Small intestine (tissue), 16 donors: ENCODE measurements at places on chromosomes 3 and 15.
A peak's percentile ranks its signal among the peaks of the same experiment; 100 is the strongest.

- peak; percentile 44 for DNase-seq
These were observed 206.9 kb downstream of the KLHL25 start for GRCh38 chr15:85587707-85588411.

DNA sequence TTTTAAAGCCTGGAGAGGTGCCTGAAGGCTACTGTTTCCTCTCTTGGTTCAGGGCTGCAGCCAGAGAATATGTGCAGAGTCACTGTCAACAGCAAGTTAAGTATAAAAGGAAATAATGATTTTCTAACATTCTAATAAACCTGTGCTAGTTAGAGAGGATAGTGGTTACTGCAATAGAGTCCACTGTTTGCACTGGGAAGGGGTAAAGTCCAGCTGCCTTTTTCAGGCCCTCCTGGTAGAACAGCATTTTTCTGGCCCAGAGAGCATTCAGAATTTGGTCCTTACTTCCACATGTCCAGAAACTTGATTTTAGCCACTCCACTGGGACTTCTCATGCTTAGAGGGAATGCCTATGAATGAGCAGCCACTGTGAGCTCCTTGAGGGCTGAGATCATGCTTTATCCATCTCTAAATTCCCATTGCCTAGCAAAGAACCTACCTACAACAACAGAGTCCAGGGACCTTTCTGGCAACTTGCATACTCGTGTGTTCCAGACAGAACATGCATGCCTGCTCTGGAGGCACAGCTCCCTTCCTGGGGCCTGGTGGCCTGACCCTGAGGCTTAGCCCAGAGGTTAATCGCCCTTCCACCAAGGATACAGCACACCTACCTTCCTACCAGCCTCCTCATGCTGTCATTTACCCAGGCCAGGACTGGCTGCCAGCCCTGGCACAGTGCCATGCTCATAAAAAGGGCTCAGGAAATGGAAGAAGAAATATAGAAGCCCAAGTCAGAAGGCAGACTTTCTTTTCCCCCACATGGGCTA is 50.3 kb upstream of the ATP13A3 start:
- DNase-seq, result peak; percentile 84

GRCh38 chr3:38950581-38950980 is 101.2 kb downstream of the SCN11A start:
- DNase-seq, result no peak

DNA sequence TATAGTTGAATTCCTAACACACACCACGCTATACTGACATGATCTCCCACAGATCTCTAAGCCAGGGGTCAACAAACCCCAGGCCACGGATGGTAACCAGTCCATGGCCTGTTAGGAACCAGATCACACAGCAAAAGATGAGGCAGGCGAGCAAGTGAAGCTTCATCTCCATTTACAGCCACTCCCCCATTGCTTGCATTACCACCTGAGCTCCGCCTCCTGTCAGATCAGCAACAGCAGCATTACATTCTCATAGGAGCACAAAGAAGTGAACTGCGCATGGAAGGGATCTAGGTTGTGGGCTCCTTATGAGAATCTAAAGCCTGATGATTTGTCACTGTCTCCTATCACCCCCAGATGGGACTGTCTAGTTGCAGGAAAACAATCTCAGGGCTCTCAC is 2.7 kb downstream of the PDCD7 start:
- DNase-seq, result peak; percentile 6

GRCh38 chr3:45792516-45793172 is 3.7 kb downstream of the SLC6A20 start:
- no peak for DNase-seq

- no peak for DNase-seq
These were observed 54.3 kb downstream of the DNAJB8 start for GRCh38 chr3:128412180-128413002.

- no peak for DNase-seq
These were observed 31.5 kb downstream of the SEMA5B start for GRCh38 chr3:122996038-122996580.

- no peak for DNase-seq
These were observed 30.8 kb downstream of the BOC start for GRCh38 chr3:113242096-113242581.
